Activated naive CD4-positive, alpha-beta T cell treated with anti-CD3 and anti-CD28 coated beads for 36 hours (primary cell): ENCODE measurements at places on chromosomes 5 and 9.

GRCh38 chr9:104448036-104448435 lies 56.0 kb upstream of the OR13F1 start:
- DNase-seq: no peak

- no peak for DNase-seq
These were observed 14.5 kb upstream of the LPCAT1 start for GRCh38 chr5:1538276-1538675.

DNA sequence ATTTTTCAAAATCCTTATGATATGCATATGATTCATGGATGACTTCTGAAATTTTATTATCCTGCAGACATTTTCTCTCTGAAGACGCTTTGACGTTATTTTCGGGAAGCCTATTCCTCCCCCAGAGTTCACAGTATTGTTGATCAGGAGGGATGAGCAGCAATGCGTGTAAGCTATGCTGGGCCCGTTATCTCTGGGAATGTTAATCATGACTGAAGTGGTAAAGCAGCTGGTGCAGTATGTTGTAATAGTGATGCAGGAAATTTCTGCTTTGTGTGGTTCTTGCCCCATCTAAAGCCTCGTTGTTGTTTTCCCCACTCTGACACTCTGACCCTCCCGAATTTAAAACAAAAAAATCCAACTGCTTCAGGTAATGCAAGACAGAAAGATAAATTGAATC lies 1797.8 kb upstream of the WWC1 start:
- no peak for DNase-seq

- DNase-seq: no peak
These were observed 22.2 kb downstream of the FBXL7 start for GRCh38 chr5:15522187-15522520.

DNA sequence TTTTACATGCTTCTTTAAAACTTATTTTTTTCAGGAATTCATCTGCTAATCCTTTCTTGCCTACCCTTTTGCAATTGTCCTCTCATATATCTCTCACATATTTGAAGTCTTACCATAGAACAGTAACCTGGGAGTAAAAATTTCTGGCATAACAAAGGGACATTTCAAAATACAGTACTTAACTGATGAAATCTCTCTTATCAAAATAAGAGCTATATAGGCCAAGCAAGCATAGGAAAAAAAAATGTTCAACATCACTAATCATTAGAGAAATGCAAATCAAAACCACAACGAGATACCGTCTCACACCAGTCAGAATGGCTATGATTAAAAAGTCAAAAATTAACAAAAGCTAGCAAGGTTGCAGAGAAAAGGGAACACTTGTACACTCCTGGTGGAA lies 2062.7 kb upstream of the CDH6 start:
- DNase-seq: no peak

- no peak for DNase-seq
These were observed 28.1 kb downstream of the TSTD2 start for GRCh38 chr9:97604901-97605645.

GRCh38 chr9:4714266-4715016 lies 26.6 kb downstream of the AK3 start:
- no peak for DNase-seq

DNA sequence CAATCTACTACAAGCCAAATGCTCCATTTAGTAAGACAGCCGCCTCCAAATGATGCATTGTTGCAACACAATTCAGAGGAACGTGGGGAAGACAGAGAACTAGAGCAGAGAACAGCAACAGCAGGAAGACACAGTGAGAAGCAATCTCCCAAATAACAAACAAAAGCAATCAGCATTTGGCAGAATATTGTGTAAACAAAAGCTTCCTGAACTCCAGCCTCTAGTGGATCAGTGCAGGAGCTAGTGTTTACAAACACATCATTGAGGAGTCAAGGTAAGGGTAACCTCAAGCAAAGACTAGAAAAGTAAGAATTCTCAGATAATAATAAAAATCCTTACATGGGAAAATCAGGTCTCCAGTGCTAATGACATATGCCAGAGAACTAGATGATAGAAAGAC lies 20.6 kb downstream of the FST start:
- DNase-seq: no peak

DNA sequence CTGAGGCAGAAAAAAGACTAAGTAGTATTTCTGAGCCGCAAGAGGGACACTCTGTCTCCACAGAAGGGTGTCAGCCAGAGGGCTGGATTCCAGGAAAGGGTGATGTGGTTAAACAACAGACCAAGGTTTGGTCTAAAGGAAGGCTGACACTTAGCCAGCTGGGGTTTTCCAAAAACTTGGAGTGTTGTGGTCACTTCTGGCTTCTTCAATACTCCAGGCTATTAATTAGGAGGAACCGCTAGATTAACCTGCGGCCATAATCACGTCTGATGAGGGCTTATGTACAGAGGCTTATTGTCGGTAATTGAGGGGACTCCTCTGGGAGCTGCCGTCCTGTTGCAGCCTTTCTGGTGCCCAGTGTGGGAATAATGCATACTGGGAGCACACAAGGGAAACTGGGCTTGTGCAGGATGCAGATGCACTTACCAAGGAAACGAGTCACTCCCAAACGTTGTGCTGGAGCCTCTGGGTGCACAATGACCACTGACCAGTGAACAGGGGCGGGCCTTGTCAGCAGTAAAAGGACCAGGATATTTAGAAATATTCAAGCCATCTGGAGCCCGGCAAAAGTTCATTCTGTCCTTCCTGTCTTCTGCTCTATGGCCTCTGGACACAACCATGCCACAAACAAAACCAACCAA lies 70.2 kb upstream of the TUT7 start:
- no peak for DNase-seq

DNA sequence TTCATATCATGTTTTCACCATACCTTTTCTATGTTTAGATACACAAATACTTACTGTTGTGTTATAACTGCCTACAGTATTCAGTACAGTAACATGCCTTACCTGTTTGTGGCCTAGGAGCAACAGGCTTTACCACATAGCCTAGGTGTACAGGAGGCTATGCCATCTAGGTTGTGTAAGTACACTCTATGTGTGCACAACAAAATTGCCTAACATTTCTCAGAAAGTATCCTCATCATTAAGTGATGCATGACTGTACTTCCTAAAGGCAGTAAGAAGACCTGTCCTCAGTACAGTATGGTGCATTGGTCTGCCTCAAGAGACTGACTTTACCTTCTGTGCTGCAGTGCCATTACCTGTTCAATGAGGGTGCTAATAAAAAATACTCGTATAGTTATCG lies 7.9 kb downstream of the TXN start:
- no peak for DNase-seq

DNA sequence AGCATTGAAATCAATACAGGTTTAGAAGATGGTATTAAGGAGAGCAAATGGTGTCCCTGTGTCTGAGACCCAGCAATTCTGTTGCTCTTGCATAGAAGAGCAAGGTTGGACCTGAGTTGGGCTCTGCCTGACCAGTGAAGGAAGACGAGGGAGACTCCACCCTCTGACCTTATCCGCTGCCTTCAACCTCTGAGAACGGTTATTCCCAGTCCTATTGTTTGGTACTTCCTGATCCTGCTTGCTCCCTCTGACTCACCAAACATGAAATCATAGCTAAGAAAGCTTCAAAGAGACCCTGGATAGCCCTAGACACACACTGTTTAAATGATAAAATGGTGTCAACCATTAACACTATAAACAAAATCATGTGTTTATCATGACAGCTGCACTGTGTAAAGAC lies 218.5 kb downstream of the PLK2 start:
- DNase-seq: no peak
